Tongue (tissue), 3 donors: ENCODE measurements at places on chromosomes 4 and X.

DNA sequence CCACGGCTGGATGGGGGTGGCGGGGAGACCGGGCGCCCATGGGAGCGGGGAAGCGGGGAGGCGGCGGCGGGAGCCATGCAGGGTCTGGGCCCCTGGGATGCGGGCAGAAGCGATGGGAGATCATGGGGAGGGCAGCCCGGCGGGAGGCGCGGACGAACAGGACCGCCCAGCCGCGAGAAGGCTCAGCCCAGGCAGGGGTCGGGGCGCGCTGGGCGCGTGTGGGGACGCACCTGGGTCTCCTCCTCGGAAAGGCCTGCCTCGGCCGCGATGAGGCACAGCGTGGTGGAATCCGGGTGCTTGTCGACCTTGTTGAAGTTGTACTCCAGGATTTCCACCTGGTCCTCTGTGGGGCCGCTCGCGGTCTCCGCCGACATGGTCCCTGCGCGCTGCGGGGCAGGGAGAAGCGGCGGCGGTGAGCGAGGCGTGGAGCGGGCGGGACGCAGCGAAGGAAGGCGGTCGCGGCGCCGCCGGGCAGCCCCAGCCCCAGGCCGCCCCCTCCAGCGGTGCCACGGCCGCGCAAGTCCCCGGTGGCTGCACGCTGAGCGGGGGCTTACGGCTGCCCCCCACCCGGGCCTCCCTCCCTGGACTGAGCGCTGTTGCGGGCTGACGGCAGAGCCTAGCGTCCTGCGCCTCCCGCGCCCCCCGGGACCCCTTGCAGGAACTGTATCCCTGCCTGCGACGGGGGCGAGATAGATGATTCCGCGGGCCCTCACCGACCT lies 25.3 kb downstream of the HOPX start:
- DNase-seq: no peak

GRCh38 chr4:10095296-10095991 lies 21.2 kb downstream of the WDR1 start:
- DNase-seq: no peak

GRCh38 chr4:163610648-163611047 lies 116.2 kb downstream of the TMA16 start:
- DNase-seq: no peak

- DNase-seq: no peak
Observed at GRCh38 chr4:37767019-37767418, 59.5 kb upstream of the PGM2 start.

DNA sequence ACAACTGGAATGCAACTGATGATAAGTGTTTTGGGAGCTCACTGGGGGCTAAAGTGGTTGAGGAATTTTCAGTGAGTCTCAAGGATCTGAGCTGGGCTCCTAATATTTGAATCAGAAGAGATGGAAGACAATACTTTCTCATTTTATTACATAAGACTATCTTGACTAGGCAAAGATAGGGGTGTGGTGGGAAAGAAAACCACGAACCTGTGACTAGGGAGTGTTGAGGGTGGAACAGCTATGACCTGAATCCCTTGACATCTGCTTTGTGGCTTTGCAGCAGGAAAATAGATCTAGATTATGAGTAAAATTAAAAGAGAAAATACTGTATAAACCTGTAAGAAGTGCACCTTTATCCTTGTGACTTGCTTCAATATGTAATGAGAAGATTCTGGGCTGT lies 295.1 kb upstream of the TEX13A start:
- no peak for DNase-seq

DNA sequence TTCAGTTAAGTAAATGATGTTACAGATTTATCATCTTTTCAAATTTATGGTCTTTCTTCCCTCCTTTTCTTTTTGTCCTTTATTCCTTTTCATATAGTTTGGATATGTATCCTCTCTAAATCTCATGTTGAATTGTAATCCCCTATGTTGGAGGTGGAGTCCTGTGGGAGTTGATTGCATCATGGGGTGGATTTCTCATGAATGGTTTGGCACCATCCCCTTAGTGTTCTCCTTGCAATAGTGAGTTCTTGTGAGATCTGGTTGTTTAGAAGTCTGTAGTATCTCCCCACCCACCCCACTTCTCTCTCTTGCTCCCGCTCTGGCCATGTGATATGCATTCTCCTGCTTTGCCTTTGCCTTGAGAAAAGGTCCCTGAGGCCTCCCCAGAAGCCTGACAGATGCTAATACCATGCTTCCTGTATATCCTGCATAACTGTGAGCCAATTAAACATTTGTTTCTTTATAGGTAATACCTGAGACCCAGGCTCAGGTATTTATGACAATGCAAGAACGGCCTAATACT lies 236.7 kb downstream of the PRDM5 start:
- no peak for DNase-seq

- peak; percentile 42 for DNase-seq
Observed at GRCh38 chrX:119218198-119218597, 17.9 kb upstream of the PGRMC1 start.

- DNase-seq: no peak
Observed at GRCh38 chrX:133251204-133251603, 33.0 kb upstream of the TFDP3 start.

GRCh38 chrX:14232688-14233087 lies 203.0 kb upstream of the GEMIN8 start:
- DNase-seq: no peak

DNA sequence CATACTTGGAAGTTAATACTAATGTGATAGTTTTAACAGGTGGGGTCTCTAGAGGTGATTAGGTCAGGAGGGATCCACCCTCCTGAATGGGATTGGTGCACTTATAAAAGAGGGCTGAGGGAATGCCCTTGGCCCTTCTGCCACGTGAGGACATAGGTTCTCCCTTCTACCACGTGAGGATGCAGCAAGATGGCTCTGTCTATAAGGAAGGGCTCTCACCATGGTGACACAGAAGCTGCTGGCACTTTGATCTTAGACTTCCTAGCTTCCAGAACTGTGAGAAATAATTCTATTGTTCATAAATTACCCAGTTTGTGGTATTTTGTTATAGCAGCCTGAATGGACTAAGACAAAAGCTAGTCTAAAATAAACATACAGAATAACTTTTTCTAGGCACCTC lies 1.0 kb downstream of the AADAT start:
- no peak for DNase-seq

DNA sequence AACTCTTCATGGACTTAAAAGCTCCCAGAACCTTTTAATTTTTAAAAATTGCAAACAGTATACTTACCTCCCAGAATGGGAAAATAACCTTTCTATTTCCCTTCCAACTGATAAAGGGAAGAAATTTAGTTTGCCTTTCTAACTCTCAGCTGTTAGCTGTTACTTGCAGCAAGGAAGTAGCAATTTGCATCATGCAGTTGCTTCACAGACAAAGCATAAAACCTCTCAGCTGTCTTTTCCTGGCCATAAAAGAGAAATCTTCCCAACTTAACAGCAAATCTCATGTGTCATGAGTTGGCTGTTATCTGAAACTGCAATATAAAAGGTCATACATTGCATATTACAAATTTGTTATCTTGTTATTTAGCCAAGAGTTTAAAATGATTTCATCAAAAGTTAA lies 18.4 kb downstream of the C4orf17 start:
- DNase-seq: peak; percentile 63
